ENCODE measurements at places on chromosomes 4 and X.

GRCh38 chr4:131459430-131460101 lies 1689.5 kb upstream of the PCDH10 start:
- DNase-seq, result no peak

DNA sequence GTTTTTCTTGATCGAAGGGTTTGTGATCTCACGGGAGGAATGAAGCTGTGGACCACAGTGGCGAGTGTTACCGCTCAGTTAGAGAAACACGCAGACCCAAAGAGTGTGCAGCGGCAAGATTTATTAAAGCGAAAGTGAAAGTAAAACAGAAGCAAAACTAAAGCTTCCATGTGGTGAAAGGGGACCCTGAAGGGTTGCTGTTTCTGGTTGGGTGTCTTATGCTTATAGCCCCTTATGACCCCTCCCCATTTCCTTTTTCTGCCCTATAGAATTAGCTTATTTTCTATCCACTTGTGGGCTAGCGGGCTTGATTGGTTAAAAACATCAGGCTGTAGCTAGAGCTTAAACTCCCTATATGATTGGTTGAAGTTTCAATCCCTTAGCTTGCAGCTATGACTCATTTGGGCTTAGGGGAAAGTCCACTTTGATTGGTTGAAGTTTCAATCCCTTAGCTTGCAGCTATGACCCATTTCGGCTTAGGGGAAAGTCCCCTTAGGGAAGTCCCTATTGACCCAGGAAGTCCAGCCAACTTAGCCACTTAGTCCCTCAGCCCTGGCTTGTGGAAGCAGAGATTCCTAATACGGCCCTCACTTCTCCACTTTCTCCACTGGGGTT lies 171.2 kb upstream of the NWD2 start:
- no peak for DNase-seq

DNA sequence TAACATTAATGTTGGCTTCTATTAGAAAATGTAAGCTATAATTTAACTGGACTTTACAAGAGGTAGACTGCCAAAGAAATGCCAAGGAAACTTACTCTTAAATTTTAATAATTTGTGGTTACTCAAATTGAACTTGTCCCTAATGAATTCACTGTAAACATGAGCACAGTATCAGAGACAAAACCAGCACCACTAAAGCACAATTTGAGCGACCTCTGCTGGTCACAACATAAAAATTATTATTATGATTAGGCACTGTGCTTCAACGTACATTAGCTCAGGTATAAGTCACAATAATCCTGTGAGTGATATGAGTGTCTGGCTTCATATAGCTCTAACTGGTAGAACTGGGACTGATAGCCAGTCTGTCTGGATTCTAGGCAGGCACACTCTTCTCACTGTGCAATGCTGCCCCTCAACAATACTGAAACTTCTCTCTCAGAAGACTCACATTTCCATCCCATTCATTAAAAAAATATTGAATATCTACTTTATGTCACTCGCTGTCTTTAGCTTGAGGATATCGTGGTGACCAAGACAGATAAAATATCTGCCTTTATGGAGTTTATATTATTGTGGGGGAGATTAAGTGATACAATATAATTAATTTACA lies 8.0 kb downstream of the NUDT6 start:
- peak; percentile 31 for DNase-seq

- no peak for DNase-seq
Measured at GRCh38 chrX:117835034-117835433, 281.6 kb downstream of the KLHL13 start.

DNA sequence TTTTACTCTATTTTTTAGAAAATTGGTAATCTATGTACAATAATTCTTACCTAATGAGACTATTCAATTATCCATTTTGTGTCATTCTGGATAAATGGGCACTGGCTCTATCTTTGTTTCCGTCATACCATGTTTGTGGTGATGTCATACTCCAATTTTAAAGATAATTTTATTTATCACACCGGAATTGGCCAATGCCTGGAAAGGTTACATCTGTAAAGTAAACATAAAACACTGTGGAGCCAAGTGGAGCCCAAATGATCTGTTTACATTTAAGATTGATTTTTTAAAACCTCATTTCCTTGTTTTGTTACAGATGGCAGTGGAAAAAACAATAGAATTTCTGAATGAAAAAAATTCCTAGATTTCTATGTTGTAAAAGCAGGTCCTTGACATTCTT lies 120.2 kb upstream of the GPRIN3 start:
- DNase-seq, result no peak

DNA sequence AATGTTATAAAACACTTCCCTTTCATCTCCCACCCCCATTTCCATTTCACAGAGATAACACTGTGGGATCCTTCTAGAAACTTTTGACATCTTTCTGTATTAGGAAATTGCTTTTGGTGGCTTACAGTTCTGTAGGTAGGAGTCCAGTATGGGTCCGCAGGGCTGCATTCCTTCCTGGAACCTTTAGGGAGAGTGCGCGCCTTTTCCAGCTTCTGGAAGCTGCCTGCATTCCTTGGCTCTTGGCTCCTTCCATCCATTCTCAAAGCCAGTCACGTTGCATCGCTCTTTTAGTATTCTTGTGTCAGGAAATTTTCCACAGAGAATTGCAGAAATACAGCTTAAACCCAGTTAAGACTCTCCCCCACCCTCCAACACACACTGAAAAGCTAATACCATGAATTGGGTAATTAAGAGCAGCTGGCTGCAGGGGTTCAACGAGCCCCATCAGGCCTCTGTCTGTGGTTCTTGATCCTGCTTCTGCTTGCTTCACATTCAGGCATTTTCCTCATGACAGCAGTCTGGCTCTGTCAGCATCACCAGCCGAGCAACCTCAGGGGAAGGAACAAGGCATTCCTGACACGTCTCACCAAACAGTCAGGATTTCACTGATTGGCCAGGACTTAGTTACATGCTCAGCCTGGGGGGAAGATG lies 48.8 kb downstream of the SEPTIN11 start:
- DNase-seq, result no peak

DNA sequence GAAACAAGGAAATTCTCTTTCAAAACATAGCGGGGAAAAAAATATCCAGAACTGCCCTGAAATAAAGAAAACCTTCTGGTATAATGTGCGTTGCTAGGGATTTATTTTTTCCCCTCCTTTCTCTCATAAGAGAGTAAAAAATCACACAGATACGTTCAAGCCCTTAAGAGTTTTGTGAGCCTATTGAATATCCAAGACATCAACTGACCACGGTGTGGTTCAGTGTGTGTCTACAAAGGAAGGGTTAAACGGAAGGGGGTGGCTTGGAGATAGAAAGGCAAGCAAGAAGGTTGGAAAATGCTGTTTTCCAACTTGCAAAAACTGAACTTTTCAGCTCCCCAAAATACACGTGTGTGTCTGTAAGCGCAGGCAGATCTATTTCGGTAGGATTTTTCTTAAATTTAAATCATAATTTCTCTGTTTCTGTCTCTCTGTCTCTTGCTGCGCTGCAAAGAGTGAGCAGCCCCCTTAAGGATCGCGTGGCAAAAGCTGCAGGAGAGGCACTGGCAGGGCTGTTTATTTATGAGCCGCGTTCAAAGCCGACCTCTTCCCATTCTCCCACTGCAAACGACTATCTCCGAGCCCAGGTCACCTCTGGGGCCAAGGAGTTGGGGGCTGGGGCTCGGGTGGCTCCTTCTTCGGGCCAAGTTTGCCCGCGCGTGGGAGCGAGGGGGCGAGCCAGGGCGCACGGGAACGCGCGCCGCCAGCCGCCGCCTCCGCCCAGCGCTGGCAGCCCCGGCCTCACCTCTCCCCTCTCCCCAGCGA lies 492 bp upstream of the SLIT2 start:
- no peak for DNase-seq

- no peak for DNase-seq
Measured at GRCh38 chr4:24071612-24072372, 181.9 kb upstream of the PPARGC1A start.

- DNase-seq, result no peak
Measured at GRCh38 chrX:6377103-6377764, 148.6 kb upstream of the NLGN4X start.

DNA sequence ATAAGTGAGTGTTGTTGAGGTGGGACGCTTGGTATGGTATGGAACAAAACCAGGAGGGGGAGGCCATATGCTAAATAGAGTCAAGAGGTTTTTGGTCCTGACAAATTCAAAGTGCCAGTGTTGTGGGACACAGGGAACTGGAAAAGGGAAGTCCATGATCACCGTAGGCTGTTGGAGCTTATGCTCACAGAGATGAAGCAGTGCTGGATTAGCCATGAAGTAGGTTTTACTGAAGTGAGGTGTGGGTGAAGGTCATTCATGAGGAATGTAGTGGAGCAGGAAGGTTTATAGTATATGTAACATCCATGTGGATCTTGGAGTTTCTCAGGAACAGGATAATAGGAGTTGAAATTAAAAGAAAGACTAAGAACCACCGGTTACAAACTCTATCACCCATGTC lies 256.1 kb upstream of the PITX2 start:
- DNase-seq, result no peak

Data from Ammon's horn (tissue), 1 donor.